ENCODE measurements at places on chromosomes 12 and 14. TPM values are rescaled to one million over a fixed set of nuclear protein-coding genes. Genes with fewer than 3 reads are reported as not detected.
A peak's percentile ranks its signal among the peaks of the same experiment; 100 is the strongest.

SMCO2 gene
- not detected for total RNA-seq

ALKBH2 gene
- 16.0 TPM for total RNA-seq

ARHGEF25 gene
- 28.0 TPM for total RNA-seq

TMEM119 gene
- 186 TPM for total RNA-seq

TROAP gene
- total RNA-seq, result 11.3 TPM

ALX1 gene
- total RNA-seq, result 0.64 TPM

IFNG-AS1 gene
- total RNA-seq, result not detected

GRCh38 chr14:87888136-87888999, 104.6 kb downstream of the GALC start:
- DNase-seq, result no peak

DNA sequence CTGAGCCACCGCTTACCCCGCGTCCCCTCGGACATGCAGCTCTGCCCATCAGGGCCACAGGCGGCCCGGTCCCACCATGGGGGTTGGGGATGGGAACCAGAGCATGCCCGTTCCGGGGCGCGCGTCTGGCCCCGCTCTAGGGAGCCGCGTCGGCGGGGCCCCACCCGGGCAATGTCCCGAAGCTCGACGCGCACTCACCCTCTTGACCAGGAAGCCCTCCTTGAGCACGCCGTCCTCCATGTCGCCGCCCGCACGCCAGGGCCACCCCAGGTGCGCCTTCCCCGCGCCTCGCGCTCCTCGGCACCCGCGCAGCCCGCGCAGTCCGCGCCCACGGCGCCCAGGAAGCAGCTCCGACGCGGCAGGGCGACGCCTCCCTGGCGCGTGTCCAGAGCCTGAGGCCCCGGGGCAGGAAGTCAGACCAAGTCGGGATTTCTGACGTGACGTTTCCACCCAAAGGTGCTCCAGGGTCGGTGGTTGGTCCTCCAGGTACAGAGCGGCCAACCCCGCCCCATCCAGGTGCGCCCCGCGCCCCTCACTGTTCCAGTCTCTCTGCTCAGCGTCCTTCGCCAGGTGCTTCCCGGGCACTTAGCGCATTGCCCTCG, at the start of gene PLEK2:
Gene PLEK2, minus strand, starts transcription at position 346 of the 602 bp plus-strand sequence. Its CDS starts 106 bp downstream, at position 240.
- peak; percentile 50 for DNase-seq

GRCh38 chr14:63892265-63892664, 39.5 kb downstream of the SYNE2 start:
- DNase-seq, result no peak

DNA sequence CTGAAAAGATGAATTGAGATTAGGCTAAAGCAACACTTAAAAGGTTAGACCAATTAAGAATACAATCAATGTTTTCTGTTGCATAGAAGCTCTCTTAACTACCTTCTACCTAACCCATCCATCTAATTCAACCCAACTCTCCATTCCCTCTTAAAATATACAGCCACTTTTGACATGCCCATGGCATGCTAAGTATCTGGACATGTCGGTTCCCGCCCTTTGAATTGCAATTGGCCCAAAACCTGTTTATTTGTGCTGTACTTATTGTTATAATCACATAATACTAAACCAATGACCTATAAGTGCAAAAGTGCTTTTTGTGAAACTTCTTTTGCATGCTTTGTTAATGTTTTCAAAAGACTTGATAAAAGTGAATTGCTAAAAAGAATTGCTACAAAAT, 37.6 kb upstream of the APPL2 start:
- DNase-seq, result no peak

- DNase-seq, result no peak
These were observed 23.7 kb upstream of the TUBA1A start for GRCh38 chr12:49212572-49212971.

DNA sequence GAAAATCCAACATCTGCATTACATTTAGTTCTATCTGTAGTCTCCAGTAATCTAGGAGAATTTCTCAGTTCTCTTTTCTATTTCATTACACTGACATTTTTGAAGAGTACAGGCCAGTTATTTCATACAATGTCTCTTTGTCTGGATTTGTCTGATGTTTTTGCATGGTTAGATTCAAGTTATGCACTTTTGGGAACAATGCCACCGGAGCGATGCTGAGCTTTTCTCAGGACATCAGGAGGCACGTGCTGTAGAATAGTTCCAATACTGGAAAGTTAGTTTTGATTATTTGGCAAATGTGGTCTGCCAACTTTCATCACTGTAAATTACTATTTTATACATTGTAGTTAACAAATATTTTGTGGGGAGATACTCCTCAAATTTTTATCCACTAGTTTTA, 43.1 kb downstream of the ALDH1L2 start:
- no peak for DNase-seq

DNA sequence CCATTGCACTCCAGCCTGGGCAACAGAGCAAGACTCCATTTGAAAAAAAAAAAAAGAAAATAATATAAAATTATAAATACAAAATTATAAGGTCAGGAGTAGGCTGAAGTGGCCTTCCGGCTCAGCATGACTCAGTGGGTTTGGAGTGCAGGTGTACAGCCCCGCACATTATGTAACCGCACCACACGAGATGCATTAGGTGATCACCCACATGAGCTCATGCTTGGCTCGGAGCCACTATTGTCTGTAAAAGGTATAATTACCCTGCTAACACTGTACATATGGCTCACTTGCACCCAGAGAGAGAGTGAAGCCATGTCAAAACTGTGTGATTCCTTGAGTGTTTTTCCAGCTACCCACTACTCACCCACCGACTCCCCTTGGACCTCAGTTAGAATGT, 557.0 kb downstream of the SLC6A15 start:
- DNase-seq, result no peak

GRCh38 chr12:54954801-54955200, 29.8 kb downstream of the TESPA1 start:
- DNase-seq, result no peak

DNA sequence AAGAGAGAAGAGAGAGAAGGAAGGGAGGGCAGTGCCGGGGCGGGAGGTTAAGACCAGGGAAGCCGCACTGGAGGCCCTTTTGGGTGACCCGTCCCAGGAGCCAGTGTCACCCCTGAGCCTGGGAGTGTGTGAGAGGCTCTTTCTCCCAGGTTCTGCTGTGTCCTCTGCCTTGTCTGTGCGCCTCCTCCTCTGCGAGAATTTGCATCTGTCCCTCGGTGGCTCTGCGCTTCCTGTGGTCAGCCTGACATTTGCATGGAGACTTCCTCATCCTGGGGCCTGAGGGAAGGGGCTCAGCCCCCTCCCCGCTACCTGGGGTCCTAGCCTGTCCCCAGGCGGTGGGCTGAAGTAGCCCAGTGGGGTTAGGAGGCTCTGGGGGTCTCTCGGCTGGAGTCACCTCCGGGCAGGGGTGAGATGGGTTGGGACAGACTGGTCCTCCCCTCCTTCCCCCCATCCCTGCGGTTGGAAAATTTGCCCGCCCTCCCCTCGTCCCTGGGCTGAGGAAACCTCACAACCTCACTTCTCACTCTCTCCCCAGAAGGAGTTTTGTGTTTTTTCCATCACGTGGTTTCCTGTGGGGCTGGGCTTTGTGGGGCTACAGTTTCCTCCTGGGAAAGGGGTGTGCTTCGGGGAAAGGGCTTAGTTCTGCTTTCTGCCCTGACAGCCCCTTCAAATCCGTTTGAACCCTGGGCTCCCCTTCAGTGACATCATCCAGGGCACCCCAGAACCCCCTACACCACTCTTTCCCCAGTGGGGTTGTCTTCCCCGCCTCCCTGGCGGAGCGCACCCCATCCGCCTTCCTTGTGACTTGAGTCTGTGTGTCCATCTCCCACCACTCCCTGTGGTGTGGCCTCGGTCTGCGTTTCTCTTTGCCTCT, 2.5 kb downstream of the PTPN6 start:
- peak; percentile 22 for DNase-seq

- DNase-seq, result no peak
These were observed 2.8 kb upstream of the CCDC196 start for GRCh38 chr14:66483322-66483721.

DNA sequence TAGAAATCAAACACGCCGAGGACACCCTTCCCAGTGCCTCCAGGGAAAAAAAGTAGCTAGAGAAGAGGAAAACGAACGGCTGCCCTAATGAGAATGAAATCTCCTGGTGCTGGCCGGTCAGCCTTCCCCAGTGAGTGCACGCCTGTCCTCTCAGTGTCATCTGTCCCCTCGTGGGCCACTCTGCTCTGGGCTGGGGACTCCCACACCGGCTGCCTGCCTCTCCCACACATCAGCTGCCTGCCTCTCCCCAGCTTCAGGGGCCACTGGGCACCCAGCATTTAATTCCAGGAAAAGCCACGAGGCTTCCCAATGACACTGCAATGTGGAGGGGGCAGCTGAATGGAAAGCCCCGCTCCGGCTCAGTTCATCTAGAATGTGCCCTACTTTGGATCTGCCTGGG, 59.0 kb downstream of the CCDC85C start:
- no peak for DNase-seq

DNA sequence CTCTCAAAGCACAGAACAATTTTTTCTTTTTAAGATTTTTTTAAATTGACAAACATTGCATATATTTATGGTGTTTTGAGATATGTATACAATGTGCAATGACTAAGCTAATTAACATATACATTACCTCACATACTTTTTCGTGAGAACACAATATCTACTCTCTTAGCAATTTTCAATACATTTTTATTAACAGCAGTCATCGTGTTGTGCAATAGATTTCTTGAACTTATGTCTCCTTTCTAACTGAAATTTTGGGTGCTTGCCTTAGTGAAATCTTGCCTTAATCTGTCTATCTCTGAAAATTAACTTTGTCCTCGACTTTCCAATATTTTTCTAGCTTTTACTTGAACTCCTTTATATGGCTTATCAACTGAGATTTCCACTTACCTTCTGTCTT, 6.8 kb downstream of the OR10A7 start:
- DNase-seq, result no peak

GRCh38 chr12:123070267-123071081, 80.4 kb downstream of the PITPNM2 start:
- no peak for DNase-seq

DNA sequence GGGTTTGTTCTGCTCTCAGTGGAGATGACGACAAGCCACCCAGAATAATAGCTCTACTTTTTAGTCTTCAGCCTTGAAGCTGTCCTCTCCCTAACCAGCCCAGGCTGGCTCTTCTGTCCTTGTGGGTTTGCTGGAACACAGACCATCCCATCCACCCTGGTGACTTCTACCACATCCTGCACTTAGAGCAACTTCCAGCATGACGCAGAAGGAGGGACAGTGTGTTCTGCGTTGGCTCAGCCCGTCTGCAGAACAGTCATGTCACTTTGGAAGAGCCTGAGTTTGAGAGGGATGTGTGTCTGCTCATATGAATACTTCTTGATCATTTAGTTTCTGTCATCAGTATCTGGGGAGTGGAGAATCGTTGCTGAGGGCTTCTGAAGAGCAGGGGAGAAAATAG, 198.0 kb downstream of the CACNA1C start:
- peak; percentile 33 for DNase-seq

GRCh38 chr12:49784756-49785409, 43.3 kb downstream of the NCKAP5L start:
- DNase-seq, result peak; percentile 41

Measured in fibroblast of villous mesenchyme (primary cell).